Urinary bladder (tissue), 4 donors: ENCODE measurements at places on chromosomes 16 and 17. TPM values are rescaled to one million over a fixed set of nuclear protein-coding genes. Genes with fewer than 3 reads are reported as not detected.

The FBXL16 gene
- 0.26 TPM for total RNA-seq

The ULK2 gene
- total RNA-seq = 51.7 TPM

The SLC35G6 gene
- not detected for total RNA-seq

- DNase-seq = no peak
Observed at GRCh38 chr16:90010676-90011507, 8.4 kb downstream of the DBNDD1 start.

DNA sequence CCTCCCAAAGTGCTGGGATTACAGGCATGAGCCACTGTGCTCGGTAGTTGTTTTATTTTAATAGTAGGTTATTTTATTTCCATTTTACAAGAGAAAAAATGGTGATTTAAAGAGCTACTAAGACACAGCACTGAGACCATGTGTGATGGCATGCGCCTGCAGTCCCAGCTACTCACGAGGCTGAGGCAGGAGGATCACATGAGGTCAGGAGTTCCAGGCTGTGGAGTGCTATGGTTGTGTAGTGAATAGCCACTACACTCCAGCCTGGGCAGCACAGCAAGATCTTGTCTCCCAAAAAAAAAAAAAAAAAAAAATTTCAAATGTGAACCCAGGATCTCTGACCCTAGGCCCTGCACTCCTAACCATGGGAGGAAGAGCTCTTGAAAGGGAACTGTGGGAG, 3.7 kb downstream of the SERPINF1 start:
- no peak for DNase-seq

DNA sequence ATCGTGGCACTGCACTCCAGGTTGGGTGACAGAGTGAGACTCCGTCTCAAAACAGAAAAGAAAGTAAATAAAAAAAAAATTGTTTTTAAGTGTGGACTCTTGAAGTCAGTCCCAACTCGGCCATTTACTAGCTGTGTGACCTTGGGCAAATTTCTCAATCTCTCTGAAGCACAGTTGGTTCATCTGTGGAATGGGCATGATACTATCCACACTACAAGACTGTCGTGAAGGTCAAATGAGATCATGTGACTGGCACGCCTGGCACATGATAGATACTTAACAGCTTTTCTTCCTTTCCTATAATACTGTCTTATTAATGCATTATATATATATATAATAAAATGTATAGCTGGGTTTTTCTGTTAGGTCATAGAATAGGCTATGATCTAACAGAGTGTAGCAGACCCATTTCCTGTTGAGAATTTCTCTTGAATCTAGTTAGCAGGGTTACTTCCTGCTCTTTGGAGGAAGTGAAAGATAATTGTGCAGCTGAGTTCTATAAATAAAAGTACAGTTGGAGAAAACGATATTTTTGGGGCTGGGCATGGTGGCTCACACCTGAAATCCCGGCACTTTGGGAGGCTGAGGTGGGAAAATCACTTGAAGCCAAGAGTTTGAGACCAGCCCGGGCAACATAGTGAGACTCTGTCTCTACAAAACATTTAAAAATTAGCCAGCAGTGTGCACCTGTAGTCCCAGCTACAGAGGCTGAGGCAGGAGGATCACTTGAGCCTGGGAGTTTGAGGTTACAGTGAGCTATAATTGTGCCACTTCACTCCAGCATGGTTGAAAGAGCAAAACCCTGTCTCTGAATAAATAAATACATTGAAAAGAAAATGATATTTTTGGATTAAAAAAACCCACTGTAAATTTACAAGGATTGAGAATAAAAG, 7.3 kb downstream of the MILR1 start:
- DNase-seq = no peak

GRCh38 chr17:3827124-3827773, 18.8 kb downstream of the NCBP3 start:
- DNase-seq = no peak

GRCh38 chr16:68406458-68407152, 41.7 kb downstream of the SMPD3 start:
- DNase-seq = peak; percentile 78

DNA sequence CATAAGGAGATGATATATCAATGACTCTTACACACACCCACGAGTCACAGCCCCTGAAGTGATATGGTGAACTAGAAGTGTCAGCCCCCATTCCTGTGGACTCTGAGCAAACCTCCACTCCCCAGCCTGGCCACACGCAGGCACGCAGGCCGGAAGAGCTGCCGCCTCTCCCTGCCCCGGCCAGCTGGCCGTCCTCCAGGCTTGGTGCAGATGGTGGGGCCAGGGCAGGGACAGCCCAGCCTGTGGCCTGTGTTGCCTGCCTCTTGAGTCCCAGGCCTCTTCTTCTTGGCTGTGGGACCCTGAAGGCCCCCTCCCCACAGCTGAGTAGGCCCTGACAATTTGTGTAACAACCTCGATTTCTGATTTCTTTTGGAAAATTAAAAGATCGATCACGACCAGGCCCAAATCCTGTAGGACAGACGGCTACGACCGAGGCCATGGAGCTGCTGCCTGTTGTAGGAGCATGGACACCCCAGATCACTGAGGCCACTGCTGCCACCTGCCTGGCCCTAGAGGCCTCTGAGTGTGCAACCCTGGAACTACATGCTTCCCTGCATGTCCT, 10.0 kb upstream of the MPRIP start:
- no peak for DNase-seq

GRCh38 chr17:41308251-41308917, 725 bp downstream of the KRTAP16-1 start:
- DNase-seq = no peak
